ENCODE measurements at places on chromosomes 3 and 15.
A peak's percentile ranks its signal among the peaks of the same experiment; 100 is the strongest.

GRCh38 chr15:91679447-91679846 lies 174.1 kb upstream of the SLCO3A1 start:
- no peak for DNase-seq

DNA sequence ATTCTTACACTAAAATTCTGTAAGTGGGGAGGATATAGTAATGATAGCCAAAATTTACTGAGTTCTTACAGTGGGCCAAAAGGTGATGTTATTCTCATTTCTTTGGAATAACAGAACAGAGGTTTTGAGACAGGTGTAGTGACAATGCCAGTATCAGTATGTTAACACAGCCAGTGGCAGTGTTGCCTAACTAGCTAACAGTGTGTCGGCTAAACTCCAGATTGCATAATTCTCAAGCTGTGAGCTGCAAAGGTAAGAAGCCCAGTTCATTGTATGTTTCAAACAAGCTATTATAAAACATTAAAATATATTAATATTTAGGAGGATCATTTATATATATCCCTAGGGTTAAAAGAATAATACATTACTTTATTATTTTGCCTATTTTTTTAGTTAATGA lies 920 bp downstream of the SLC15A2 start:
- no peak for DNase-seq

GRCh38 chr15:42154212-42154941 lies 2.1 kb downstream of the PLA2G4F start:
- no peak for DNase-seq

- DNase-seq: no peak
These were observed 231.2 kb downstream of the ATP8B4 start for GRCh38 chr15:49887659-49888322.

GRCh38 chr15:29774900-29775299 lies 47.4 kb downstream of the TJP1 start:
- DNase-seq: no peak

- DNase-seq: no peak
These were observed 249.9 kb downstream of the ROBO1 start for GRCh38 chr3:79517766-79518413.

DNA sequence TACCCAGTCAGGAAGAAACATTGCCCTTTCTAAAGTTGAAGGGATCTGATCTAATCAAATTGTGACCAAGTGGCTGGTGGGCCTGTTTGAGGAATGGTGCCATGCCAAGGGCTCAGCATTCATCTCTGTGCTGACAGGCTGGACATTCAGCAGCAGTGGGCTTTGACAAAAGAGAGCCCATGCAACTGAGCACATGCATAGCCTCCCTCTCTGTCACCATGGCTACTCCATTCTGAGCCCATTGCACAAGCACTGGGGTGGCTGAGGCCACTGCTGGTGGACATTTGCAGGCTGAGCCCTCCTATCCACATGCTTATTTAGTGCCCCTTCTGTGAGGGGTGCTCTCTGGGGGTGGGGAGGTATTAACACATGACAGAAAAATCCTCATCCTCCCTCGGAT lies 28.6 kb upstream of the TNFSF10 start:
- DNase-seq: no peak

DNA sequence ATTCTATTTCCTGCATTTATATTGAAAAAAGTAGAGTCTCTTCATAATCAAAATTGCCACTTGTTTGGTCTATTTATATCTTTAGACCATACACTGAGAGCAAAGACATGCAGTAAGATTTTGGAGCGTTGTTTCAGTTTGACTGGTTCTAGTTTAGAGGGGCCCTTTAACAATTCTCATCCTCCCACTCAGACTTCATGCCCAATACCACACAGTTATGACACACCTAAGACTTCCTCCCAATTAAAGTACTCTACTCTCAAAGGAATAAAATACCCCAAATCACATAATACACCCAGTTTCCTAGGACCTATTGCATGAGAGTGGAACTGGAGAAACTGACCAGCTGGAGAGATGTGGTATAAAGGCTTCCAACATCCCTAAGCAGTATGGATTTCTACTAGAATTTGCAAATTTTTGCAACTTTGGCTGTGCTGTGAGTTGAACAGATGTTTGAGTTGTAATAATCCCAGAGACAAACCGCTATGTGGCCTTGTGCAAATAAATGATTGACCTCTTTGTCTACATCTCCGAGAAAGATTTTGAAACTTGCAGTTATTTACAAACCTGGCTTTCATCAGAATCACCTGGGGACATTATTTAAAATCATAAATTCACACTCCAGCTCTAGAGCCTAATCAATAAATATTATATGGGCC lies 170.0 kb upstream of the ROBO2 start:
- no peak for DNase-seq

DNA sequence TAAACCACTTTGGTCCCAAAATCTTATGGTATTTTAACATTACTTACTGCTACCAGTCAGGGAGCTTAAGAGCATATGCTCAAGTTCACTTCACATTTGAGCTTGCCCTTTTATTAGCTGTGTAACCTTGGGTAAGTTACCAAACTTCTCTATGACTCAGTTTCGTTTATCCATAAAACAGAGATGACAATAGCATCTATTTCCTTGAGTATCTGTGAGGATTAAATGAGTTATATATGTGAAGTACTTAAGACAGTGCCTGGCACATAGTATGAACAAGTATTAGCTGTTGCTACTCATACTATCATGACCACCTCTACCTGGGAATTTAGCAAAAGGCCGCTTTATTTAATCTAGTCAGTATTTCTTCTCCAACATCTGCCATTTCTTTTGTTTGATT lies 5.9 kb downstream of the ATOSA start:
- DNase-seq: no peak

GRCh38 chr3:11558002-11558401 lies 85.7 kb downstream of the VGLL4 start:
- no peak for DNase-seq

- DNase-seq: no peak
These were observed 34.3 kb upstream of the ZBTB38 start for GRCh38 chr3:141333836-141334626.

- DNase-seq: no peak
These were observed 32.4 kb downstream of the CD200R1L start for GRCh38 chr3:112814266-112814665.

- no peak for DNase-seq
These were observed 84.9 kb downstream of the TFDP2 start for GRCh38 chr3:142064454-142064853.

- no peak for DNase-seq
These were observed 246.6 kb upstream of the KCNMB2 start for GRCh38 chr3:178289544-178290160.

DNA sequence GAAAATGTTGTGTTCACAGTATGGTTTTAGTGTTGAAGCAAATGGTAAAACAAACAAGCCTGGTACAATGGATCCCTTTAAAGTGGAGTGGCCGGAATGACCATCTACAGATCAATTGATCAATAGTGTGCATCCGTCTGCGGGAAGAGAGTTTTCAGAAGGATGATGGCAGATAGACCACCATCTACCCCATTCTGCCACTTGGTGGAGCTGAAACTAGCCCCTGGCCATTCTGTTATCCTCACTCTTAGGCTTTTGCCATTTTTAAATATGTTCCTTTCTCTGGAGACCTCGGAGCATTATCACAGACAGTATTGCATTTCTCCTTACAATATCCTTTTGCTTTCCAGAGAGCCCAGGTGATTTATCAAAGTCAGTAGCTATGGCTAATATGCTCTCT lies 258.9 kb upstream of the CFAP20DC start:
- DNase-seq: no peak

- peak; percentile 19 for DNase-seq
These were observed 28.2 kb upstream of the GOLGA6C start for GRCh38 chr15:75230016-75230343.

DNA sequence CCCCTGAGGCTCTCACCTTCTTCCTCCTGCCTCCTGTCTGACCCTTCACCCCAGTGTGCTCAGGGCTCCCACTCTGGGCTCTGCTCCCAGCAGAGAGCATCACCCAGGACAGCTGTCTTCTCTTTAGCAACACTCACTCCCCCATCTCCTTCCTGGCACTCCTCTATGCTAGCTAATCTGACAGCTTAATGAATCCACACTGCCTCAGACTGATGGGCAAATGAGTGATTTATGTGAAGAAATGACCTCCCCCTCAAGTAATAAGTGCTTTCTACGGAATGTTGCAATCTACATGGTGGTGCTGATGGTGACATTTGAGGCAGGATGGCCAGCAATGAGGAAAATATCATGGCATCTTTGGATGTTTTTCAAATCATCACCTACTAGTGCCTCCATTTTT lies 83.6 kb downstream of the LSM3 start:
- DNase-seq: no peak

DNA sequence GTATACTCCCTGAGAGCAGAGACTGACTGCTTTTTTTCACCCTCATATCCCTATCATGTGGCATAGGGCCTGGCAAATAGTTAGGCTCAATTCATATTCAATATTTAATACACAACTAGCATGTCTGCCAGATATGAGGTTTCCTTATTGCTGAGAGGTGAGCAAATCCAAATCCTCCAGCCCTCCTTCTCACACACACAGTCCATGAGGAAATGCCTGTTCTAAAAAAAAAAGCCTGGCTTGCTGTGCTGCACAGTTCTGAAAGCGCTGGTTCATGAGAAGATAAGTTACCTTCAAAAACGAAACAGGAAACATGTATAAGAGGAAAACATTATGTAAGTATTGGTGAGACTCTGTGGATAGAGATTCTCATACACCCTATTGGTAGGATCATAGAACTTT lies 15.5 kb upstream of the ACAP2 start:
- peak; percentile 57 for DNase-seq

DNA sequence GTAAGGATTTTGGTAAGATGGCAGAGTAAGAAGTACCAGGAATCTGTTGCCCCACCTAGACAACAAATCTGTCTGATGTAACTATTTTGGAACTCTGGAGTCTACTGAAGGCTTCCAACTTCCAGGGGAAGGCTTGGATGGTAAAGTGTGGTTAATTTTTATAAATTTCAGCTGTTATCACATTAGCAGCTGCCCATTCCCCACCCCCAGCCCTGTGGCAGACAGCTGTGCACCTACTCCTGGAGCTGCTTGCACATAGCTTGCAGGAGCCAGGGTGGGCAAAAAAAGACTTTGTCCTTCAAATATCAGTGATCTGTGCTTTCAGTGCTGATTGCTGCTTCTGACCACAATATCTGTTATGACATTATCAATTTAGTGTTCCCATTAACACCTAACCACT lies 47.4 kb downstream of the FRMD5 start:
- no peak for DNase-seq

GRCh38 chr3:71956716-71957115 lies 171.8 kb upstream of the PROK2 start:
- no peak for DNase-seq
